ENCODE measurements at places on chromosomes 2 and 18.

- DNase-seq = no peak
Observed at GRCh38 chr2:177670791-177671535, 278.4 kb downstream of the AGPS start.

- no peak for DNase-seq
Observed at GRCh38 chr2:46167924-46168323, 129.3 kb upstream of the EPAS1 start.

DNA sequence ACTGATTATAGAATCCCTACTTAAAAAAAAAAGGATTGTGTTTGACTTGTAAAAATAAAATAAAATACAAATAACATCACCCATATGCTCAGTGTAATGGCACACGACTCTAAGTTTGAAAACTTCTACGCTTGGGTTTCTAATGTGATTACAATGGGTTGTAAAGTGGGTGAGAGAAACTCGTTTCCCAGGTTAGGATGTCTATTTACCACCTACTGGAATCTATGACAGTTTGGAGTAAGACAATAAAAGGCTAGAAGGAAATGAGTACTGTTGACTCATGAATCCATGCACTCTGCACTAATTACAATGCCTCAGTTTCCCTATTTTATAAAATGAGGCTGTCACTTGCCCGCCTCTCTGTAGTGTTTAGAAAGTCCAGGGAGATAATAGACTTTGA is 204.2 kb upstream of the FBXO11 start:
- DNase-seq = no peak

GRCh38 chr2:2767837-2768236 is 436.8 kb upstream of the MYT1L start:
- no peak for DNase-seq

DNA sequence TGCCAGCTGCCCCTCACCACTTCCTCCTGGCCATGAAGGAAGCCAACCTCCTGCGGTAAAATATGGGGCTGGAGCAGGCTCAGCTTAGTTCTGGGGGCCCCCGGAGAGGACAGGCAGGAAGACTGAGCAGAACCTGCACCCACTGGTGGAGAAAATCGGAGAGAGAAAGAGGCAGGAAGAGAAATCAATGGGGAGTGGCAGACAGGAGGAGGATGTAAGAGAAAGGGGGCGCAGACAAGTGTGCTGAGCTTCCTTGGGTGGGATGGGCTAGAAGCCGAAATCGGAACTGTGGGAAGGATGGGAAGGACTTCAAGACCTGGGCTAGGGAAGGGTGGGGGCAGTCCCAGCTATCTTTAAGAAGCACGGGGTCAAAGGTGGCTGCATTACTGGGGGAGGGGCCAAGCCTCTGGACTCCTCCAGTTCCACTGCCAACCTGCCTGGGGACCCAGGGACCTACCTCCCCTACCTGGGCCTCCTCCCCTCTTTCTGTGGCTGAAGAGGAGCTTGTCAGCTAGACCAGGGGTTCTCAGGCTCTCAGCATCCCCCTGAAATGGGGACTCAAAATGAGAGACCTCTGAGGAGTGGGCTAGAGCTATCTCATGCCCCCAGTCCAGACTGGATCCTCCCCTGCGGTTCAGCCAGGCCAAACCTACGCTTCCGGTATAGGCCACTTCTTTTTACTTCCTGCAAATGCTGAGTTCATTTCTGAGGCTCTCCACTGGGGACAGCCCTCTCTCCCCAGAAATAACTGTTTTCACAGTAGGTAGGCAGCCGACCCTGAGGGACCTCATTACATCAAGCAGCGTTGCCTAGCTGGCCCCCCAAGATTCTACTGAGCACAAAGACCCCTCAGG is 33.6 kb upstream of the B3GNT7 start:
- DNase-seq = no peak

DNA sequence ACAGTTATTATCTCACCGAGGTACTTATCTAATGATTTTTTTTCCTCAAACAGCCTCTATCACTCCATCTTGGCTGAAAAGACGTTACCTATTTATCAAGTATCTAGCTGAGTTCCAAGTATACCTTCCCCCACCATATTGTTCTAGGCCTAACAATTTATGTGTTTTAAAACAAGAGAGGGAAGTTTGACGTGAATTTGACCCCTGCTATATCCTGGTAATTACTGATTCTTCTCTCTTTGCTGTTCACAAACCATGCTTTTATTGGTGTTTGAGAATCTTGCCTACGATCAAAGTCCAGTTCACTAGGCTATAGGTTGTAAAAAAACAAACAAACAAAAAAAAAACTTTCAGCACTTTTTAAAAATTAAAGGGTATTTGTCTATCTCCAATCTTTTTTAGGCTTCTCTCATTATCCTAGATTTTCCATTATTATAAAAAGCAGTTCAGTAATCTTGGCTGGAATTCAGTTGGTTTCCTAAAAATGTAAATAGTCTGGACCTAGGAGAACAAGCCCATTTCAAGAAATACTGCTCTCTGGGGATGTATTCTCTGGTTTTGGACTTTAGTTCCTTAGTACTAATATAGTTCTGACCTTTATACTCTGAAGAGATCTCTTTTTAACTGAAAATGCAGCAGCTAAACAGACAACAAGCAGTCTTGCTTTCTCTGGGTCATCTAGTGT is 505.4 kb downstream of the CPS1 start:
- no peak for DNase-seq

DNA sequence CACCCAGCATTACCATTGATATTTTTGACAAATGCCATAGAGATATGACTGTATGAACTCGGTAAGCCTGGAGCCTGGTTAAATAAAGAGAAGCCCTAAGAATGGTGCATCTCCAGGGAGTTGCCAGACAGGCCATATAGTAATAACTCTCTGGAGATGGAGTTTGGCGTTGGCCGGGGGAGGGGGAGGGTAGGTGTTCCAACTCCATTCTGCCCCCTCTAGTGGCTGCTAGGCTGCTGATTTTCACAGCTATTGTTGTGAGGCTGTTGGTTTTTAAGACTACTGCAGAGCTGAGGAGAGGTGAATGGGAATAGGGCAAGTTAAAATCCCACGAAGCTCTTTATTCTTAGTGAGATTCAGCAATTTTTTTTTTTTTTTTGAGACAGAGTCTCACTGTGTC is 99.9 kb downstream of the GALNT14 start:
- DNase-seq = no peak

DNA sequence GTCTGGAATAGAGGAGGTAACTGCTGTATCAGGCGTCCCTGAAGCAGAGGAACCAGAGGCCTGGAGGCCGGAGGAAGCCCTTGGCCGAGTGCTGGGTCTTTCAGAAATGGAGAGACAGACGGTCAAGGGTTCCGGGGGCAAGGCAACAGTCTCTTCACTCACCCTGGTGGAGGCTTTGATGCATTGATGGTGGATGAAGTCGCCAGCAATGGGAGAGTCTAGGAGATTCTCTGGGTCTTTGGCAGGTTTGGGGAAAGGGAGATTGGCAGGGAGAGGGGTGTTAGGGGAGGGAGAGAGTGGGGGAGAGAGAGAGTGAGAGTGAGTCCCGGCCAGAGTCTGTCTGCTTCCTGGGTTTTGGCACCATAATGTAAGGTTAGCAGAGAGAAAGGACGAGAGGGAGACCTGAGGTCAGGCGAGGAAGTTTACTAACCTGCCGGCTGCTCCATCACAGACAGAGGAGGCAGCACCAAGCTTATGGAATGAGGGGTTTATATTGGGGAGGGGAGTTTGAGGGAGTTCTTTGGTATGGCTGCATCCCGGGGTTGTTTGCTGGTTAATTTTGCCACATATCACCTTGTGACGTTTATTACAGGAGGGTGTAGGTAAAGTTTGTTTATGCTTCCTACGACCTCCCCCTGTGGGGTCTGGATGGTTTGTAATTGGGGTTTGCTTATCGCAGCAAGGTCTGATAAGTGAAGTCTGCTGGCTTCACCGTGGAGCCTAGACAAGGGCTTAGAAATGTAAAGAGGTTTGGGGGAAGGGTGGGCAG is 19.6 kb downstream of the COMMD1 start:
- DNase-seq = no peak

DNA sequence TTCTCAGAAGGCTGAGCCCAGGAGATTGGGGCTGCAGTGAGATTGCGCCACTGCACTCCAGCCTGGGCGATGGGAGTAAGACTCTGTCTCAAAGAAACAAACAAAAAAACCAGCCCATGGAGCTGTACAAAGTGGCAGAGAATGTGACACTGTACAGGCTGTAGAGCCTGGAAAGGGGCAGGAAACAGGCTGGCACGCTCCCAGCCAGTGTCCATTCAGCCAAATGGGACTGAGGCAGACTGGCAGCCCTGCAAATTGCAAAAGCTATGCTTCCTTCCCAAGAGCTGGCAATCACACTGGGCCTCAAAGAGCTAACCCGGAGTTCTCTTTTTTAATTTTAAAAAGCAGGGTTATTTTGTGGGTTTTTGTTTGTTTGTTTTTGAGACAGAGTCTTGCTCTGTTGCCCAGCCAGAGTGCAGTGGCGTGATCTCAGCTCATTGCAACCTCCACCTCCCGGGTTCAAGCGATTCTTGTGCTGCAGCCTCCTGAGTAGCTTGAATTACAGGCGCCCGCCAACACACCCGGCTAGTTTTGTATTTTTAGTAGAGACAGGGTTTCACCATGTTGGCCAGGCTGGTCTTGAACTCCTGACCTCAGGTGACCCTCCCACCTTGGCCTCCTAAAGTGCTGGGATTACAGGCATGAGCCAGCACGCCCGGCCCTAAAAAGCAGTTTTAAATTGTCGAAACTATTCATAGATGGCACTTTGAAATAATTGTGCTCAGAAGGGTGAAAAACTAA is 42.8 kb downstream of the SCRN3 start:
- DNase-seq = no peak

DNA sequence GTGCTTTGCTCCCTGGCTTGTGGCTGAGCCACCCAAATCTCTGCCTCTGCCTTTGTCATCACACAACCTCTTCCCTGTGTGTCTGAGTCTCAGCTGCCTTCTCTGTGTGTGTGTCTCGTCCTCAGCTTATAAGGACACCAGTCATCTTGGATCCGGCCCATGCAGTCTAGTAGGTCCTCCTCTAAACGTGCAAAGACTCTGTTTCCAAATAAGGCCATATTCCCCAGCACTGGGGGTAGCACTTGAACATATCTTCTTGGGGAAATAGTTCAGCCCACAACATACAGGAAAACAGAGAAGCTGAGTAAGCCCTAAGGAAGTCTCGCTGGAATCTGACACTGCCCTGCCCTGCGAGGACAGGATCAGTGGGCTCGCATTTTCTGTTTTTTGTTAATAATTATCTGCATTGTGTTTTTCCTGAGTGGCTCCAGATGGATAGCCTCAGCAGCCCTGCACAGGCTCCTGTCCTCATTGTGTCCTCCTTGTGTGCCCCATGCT is 42.1 kb downstream of the MTCL1 start:
- no peak for DNase-seq

- no peak for DNase-seq
Observed at GRCh38 chr2:180970016-180970415, 10.4 kb upstream of the UBE2E3 start.

- no peak for DNase-seq
Observed at GRCh38 chr2:85106489-85107180, 26.6 kb upstream of the TCF7L1 start.

GRCh38 chr2:152292991-152293390 is 42.0 kb upstream of the FMNL2 start:
- DNase-seq = no peak

DNA sequence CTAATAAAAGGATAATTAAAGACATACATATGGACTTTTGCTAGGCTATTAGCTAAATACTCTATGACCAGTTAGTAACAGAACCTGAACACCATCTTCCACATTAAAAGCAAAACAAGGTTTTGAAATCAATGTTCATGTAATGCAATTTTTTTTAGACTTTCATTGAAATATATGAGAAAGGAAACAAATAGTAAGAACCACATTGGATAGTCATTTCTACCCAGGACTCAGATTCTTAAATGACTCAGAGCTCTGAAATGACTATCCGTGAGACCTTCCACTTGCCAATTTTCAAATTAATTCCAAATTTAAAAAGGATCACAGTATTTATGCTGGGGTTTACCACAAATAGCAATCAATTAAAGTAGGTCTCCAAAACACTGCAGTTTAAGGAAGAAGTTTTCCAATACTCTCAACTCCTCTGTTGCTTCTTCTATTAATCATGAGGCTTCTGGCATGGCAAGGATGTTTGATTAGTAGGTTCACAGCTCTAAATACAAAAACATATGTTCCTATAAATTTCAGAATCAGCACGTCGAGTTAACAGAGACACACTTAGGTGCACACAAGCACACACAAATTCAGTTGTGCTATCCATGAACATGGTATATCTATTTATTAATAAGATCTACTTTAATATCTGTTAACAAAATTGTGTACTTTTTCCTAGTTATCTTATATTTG is 841.0 kb downstream of the RNF144A start:
- DNase-seq = no peak

DNA sequence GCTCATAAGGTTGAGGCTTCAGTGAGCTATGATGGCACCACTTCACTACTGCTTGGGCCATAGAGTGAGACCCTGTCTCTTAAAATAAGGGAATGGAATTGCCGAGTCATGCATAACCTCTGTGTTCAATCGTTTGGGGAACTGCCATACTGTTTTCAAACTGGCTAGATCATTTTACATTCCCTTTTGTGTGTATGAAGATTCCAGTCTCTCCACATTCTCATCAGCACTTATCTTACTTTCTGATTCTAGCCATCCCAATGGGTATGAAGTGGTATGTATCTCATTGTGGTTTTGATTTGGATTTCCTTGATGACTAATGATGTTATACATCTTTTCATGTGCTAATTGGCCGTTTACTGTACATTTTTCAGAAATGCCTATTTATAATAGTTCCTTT is 23.7 kb downstream of the MARCHF7 start:
- DNase-seq = no peak

All from DND-41 (cell line).